ENCODE measurements at places on chromosomes 5 and 9.

DNA sequence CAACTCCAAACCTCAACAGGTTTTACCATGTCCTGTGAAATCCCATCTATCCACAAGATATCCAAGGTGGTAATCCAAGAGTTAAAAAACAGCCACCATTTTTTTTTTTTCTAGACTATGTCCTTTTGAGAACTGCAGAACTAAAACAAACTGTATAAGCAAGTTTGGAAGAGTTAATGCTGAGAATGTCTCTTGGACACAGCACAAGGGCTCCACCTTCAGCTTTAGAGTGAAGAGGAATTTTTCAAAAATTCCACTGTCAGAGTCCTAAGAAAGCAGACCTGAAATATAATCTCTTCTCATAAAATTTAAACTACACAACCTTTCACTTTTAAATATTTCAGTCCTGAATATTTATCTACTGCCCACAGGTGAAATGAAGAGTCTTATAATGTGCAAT is 167.8 kb upstream of the CCNG1 start:
- DNase-seq, result no peak

DNA sequence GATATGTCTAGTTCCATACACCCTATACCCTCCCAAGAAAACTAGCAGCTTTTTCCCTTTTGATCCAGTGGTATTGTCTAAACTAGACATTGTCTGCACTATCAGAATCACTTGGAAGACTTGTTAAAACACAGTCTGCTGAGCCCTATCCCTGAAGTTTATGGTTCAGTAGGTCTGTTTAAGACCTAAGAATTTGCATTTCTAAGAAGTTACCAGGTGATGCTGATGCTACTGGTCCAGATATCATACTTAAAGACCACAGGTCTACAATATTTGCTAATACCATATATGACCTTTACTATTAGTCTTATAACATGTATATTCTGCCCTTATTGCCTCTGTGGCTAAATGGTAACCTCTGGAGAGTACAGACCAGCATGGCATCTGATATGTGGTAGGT is 23.3 kb downstream of the SKIC3 start:
- DNase-seq, result no peak

- no peak for DNase-seq
These were observed 25.3 kb upstream of the SPATA31E1 start for GRCh38 chr9:87857141-87857947.

DNA sequence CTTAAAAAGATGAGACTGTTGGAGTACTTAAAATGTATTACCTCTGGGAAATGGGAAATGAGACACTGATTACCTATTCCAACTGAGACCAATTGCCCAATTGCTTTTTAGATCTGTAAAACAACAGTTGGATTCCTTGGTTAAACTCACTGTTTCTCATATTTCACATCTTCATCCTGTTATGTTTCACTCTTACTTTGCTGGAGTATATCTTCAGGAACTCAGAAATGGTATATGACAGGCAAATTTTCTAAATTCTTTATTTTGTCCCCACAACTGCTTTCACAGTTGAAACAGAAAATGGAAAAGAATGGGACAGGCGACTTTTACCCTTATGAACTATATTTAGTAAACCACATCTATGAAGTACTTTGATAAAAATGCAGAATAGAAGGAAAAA is 8.7 kb upstream of the CETN3 start:
- DNase-seq, result no peak

DNA sequence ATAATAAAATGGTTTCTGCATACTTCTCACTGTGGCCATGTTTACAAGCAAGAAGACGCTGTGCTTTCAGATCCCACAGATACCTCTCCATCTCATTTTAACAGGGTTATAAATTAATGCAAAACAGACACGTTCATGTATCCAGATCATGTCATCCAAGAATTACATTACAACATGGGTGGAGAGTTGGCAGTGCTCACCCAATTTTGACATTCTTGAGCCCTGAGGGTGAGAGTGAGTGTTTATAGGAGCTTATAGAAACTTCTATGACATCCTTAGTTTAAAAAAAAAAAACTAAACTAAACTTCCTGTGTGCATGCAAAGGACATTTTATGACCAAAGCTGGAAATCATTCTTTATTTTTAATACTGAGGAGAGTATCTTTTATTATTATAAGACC is 9.1 kb downstream of the PRKACG start:
- no peak for DNase-seq

GRCh38 chr9:97324954-97325353 is 17.5 kb downstream of the CCDC180 start:
- no peak for DNase-seq

Data from inflammatory macrophage treated with lipopolysaccharide for 1 hour (primary cell).